NAMALWA (cell line): ENCODE measurements at places on chromosomes 16 and 17.

DNA sequence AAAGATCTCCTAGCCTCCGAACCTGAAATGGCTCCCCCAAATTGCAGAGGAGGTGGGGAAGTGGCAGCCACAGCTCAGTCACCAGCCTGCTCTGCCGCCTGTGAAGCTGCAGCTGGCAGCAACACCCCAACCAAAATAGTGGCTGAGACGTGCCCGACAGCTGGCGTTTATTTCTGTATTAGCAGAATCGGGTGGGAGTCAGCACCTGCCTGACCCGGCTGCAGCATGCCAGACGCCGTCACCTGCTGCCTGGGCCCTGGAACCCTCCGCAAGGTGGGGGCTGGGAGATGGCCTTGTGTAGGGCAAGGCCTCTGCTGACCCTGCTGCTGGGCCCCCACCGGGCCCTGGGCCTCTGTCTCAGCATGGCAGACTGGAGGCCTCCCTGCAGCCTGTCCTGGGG lies 17.5 kb upstream of the PABPN1L start:
- DNase-seq = no peak

DNA sequence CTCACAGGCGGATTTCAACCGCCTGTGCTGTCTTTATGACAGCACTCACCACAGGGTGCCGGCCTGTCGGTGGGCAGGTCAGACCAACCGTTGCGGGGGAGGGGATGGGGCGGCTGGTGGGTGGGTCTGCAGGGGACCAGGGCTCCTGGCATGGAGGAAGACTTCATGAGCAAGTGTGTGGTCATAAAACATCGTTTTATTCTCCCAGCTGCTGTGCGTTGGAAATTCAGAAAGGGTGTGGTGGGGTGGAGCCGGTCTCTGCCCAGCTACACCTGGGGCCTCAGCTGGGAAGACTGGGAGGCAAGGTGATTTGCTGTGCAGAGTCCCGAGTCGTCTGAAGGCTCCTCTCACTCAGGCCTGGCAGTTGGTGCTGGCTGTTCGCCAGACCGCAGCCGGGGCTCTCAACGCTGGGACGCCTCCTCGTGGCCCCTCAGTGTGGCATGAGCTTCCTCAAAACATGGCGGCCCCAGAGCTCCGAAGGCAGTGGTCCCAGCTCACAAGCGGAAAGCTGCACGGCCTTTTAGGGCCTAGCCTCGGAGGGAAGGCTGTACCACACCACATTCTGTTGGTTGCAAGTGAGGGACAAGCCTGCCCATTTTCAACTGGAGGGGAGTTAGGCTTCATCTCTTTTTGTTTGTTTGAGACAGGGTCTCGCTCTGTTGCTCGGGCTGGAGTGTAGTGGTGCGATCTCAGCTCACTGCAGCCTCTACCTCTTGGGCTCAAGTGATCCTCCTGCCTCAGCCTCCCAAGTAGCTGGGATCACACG lies 45.8 kb upstream of the GSE1 start:
- no peak for DNase-seq

DNA sequence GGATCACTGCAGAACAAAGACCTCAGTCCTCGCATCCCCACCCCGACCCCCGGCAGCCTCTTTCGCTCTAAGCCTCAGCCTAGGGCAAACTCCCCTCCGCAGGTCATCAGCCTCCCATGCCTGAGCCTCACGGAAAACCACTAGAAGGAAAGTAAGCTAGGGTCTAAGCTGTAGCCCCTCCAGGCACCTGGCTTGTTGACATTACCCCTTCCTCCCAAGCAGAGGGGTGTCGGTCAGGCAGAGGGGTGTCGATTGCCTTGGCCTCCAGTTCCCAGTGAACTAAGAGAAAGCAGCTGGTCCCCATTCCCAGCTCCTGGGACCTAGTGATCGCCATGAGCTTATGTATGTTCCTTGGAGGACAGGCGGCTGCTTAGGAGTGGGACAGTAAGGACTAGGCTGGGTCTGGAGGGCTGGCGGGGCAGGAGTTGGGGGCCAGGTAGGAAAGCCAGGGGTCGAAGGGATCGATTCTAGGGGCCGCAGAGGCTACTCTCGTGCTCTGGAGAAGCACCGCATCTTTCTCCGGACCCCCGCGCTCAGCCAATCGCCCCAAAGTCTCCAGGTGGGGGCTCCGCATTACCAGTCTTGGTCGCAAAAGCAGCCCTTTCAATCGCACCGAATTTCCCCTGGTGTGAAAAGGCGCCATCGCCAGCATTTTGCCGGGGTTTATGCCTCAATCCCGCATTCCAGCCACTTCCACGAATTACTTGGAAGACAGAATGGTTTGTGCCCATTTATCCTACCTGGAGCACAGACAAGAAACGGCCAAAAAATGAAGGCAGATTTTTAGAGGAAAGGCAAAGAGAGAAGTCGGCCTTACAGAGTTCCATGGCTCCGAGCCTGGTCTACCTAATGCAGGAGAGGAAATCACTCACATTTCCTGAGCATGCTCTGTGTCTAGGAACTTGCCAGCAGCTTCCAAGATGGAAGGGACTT lies 21.3 kb upstream of the HOXB13 start:
- no peak for DNase-seq

GRCh38 chr17:1999557-2000251 lies 25.4 kb downstream of the RTN4RL1 start:
- no peak for DNase-seq

GRCh38 chr17:65197201-65197600 lies 60.0 kb downstream of the RGS9 start:
- no peak for DNase-seq

DNA sequence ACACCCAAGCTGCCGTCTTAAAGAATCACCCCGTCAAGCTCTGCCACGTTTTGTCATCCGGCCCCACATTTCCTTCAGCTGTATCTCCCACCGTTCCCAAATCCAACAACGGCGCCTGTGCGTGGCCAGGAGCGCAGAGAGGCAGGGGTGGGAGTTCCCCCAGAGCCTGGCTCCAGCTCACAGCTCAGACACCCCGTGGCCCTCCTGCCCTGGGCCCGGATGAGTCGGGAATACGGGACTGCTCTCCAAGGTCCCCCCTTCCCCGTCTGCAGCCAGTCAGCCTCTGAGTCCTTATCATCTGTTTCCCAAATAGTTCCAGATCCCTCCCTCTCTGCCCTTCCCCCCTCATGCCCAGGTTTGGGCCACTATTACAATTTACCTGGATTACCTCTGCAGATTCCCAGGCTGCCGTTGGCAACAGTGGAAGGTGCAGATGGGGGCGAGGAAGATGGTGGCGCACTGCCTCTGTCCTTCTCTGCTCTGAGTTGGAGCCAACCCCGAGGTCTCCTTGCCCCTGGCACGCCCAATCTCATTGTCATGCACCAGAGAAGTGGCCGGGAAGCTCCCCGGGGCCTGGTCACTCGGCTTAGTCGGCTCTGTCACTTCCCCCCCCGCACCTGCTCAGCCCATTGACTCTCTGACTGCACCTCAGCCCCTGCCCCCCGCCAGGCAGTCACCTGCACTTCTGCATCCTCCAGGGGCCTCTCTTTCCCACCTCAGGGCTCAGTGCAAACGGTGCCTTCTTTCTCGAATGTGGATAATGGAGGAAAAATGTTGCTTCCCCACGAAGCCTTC lies 18.3 kb upstream of the RPTOR start:
- DNase-seq = no peak

- no peak for DNase-seq
These were observed 1.1 kb upstream of the TEKT3 start for GRCh38 chr17:15342460-15342859.

- no peak for DNase-seq
These were observed 41.5 kb upstream of the ABCC12 start for GRCh38 chr16:48197294-48197693.

- peak; percentile 81 for DNase-seq
These were observed 5.7 kb downstream of the DLG4 start for GRCh38 chr17:7213895-7214299.

- DNase-seq = no peak
These were observed 406.2 kb upstream of the PSMD7 start for GRCh38 chr16:73890186-73891128.

GRCh38 chr16:49419862-49420261 lies 46.3 kb downstream of the C16orf78 start:
- no peak for DNase-seq

DNA sequence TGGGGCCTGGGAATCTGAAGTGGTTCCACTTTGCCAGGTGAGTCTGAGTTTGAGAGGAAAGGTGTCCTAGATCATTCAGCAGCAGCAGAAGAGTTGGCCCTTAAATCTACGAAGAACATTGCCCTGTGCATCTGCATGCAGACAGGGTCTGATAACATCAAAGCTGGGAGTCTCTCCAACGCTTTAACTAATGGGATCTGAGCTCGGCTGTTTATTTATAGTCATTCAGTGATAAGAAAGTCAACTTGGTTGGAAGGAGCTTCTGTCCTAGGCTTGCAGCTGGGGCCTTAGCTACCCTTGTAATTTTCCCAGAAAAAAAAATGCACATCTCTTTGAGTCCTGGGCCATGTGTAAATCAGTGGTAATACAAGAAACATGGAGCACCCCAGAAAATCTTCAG lies 418.0 kb upstream of the HSBP1 start:
- no peak for DNase-seq

GRCh38 chr17:10772425-10773380 lies 31.2 kb downstream of the TMEM238L start:
- peak; percentile 55 for DNase-seq

DNA sequence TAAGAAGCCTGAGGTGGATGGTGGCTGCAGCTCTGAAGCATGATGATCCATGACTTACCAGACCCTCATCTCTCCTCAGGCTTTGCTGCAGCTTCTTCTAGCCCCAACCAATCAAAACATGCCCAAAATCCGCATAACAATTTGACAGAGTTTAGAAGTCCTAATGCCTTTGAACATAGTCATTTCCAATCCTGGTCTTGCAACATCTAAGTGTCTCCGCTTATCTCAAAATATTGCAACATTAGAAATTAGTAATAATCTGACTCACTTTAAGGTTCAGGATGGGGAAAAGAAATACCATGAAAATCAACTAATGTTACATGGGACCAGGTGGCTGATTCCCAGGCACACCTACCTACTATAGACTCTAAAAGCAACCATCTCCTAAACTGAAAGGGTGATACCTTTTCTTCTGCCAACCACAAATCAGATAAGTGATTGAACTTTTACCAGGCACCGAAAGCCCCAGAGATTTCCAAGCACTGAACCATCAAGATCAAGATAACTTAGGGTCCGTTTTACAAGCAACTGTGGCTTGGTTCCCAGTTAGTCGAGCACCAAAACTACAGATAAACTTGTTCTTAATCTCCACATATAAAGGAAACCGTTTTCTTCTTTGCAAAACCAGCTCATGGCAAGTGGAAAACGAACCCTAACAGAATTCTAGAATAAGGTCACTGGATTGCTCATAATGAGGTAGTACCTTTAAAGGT lies 14.0 kb downstream of the ERN1 start:
- DNase-seq = no peak

- no peak for DNase-seq
These were observed 69.9 kb downstream of the IRX3 start for GRCh38 chr16:54216688-54217087.

DNA sequence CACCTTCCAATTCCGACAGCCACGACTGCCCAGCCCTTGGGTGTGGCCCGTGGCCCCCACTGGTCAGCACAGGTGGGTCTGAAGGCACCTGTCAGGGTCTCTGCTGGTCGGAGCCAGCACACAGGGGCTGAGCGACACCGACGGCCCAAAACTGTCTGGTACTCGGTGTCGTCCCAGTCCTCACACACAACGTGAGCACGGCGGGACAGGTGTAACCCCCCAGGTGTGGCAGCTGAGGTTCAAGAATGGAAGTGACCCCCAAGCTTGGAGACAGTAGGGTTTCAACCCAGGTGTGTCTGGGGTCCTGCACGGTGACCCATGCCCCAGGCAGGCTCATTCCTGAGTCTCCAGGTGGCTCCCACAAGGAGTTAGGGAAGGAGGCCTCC lies 1.0 kb downstream of the GALNS start:
- DNase-seq = no peak

DNA sequence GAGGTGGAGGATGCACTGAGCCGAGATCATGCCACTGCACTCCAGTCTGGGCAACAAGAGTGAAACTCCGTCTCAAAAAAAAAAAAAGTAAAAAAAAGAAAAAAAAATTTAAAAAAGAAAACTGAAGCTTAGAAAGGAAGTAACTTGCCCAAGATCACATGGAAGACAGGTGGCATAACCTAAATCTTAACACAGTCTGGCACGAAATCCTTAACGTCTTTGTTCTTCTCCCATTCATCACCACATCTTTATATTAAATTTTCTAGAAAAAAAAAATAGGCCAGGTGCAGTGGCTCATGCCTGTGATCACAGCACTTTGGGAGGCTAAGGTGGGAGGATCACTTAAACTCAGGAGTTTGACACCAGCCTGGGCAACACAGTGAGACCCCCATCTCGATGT lies 9.3 kb downstream of the WDR59 start:
- DNase-seq = no peak

GRCh38 chr17:79005063-79005861 lies 4.3 kb downstream of the CANT1 start:
- DNase-seq = no peak

GRCh38 chr17:73388578-73388905 lies 76.7 kb upstream of the CDC42EP4 start:
- no peak for DNase-seq

- DNase-seq = peak; percentile 35
These were observed 725 bp downstream of the ABCA3 start for GRCh38 chr16:2339521-2340484.

GRCh38 chr16:67949645-67950044 lies 5.7 kb upstream of the LCAT start:
- DNase-seq = no peak

DNA sequence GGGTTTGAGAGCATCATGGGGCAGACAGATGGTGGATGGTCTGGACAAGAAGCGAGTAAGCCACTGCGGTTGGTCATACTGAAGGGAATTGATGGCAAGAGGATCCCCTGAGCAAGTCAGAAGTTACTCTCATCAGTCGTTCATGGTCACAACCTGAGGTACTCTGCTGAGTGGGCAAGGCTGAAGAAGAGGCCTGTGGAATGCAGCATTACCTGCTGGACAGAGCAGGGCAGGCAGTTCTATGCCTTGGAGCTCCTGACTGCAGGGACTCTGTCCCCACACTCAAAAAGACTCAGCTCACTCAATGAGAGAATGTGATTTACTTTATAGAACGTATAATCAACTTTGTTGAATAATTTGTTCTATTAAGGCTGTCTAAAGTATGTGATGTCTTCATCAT lies 28.3 kb downstream of the ALDH3A2 start:
- DNase-seq = no peak

DNA sequence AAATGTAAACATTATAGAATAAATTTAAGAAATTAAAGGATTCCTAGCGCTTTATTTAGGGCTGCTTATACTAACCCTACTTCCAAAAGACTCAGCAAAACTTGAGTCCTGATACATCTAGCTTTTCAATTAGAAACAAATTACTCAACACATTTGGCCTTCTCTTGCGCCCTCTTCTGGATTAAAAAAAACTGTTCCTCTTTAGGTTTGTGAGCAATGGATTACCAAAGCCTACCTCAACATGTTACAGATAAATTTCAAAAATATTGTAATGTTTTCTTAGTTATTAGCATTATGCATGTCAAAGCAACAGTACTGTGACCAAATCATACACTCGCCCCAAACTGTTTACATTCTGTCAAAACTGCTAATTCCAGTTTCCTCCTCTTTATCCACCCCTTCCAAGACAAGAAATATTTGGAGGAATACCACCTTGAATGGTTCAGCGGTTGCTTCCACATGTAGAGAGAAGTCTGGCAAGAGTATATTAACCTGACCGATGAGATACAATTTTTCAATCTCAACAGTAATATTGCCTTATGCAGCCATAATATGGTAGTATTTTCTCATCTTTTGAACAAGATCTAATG lies 2.7 kb downstream of the NUFIP2 start:
- DNase-seq = peak; percentile 91

- DNase-seq = no peak
These were observed 750 bp downstream of the TMEM132E start for GRCh38 chr17:34579979-34580684.
